Right atrium auricular region (tissue), 2 donors: ENCODE measurements at places on chromosomes 7 and 10. TPM values are rescaled to one million over a fixed set of nuclear protein-coding genes. Genes with fewer than 3 reads are reported as not detected.

The SLC35G1 gene
- total RNA-seq: 5.6 TPM

- no peak for DNase-seq
These were observed 80.6 kb upstream of the OIT3 start for GRCh38 chr10:72812753-72813430.

The MYO1G gene
- total RNA-seq: 2.2 TPM

DNA sequence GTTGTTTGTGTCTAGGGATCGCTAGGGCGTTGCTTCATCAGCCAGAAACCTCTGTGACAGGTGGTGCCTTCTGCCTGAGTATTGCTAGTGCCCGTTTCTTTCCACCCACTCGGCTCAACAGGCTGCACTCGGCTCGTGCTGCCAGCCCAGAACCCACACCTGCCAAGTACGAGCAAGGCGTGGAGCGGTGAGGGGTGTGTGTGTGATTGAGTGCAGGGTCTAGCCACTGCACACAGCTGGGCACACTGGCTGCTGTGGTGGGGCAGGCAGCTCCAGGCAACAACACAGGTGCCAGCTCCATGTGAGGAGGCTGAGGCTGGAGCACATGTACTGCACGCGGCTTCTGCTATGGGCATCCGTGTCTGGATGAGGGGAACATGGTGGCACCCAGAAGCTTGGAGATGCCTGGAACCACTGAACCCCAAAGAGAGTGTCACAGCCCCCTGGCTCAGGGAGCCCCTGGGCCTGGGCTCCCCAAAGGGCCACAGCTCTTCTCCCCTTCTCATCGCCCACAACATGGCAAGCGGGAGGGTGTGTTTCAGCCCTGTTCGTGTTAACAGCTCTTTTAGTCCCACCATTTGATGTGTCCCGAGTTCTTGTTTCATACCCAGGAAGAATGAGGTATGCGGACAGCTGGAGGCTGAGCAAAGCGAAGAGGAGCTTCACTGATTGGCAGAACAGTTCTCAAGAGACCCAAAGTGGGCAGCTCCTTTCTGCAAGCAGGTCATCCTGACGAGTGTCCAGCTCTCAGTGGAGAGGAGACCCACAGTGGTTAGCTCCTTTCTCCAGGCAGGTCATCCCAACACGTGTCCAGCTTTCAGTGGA, 78.1 kb downstream of the HDAC9 start:
- DNase-seq: no peak

The ITGA8 gene
- total RNA-seq: 6.4 TPM

GRCh38 chr7:117807676-117808075, 65.6 kb downstream of the CTTNBP2 start:
- DNase-seq: no peak

GRCh38 chr10:70576803-70577517, 25.6 kb downstream of the PRF1 start:
- no peak for DNase-seq

The ZWINT gene
- 1.3 TPM for total RNA-seq

- DNase-seq: no peak
These were observed 32.6 kb downstream of the DDIT4 start for GRCh38 chr10:72306215-72306760.

The BTBD16 gene
- total RNA-seq: not detected

GRCh38 chr7:6453734-6454133, 6.0 kb upstream of the DAGLB start:
- no peak for DNase-seq

DNA sequence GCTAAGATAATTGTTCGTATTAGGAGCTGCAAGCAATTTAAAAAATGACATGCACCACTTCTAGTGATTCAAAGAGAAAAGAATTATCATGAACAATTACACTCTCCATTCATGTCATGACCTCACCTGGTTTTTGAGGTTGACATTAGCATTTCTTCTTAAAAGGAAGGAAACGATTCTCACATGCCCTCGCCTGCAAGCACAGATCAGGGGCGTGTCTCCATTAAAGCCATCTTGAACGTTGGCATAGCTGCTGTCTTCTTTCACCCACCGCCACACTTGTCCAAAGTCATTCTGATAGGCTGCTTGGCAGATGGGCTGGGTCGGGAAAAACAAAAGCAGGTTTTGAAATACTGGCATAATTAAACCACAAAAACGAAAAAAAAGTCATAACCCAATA, 19.9 kb downstream of the ANKRD22 start:
- no peak for DNase-seq

GRCh38 chr7:142899661-142900060, 14.1 kb upstream of the TRPV6 start:
- no peak for DNase-seq

The ACSM6 gene
- total RNA-seq: not detected

The SMNDC1 gene
- total RNA-seq: 5.9 TPM
